ENCODE measurements at places on chromosomes 4 and X.

DNA sequence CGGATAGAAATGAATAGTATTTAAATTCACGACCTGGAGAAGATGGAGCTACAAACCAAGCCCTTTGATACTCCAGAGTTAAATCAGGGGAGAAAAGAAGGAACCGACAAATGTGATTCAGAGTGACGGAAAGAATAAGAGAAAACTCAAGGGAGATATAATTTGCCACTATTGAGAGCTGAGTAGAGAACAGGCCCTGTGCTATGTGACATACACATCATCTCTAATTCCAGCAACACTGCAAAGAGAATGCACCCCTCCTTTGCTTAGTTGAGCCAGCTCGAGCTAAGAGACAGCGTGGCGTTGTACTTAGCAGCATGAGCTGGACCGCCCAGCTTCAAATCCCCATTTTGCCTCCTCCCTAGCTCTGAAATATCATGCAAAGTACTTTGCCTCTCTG lies 266.4 kb upstream of the TENM3 start:
- DNase-seq: no peak

DNA sequence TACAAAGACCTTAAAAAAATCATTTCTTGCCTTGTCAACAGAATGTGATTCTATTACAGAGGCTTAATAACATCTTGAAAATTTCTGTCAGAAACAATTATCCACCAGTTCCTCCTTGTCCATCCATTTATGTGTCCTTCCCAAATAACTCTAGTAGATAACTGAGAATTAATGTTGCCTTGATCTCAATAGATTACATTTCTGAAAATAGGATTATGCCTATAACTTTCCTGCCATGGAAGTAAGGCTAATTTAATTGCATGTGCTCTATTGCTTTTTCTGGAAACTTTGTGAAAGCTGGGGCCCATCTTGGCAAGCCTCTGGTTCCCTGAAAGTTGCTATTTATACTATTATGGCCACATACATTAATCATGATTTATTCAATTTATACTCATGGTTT lies 76.2 kb upstream of the UNC5C start:
- DNase-seq: no peak

DNA sequence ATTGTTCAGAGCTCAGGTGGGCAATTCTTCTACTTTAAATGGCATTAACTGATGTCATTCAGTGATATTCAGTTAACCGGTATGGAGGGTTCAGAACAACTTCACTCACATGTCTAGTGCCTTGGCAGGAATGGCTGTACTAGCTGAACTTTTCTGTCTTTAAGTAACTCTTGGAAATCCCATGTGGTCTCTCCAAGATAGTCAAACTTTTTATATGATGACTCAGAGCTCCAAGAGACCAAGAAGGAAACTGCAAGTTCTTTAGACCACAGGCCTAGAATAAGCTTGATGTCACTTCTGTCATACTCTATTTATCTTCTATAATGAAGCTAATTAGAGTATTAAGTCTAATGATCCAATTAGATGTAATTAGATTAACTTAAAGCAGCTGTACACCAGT lies 24.9 kb downstream of the LHFPL1 start:
- DNase-seq: no peak

GRCh38 chr4:136768925-136769275 lies 763.4 kb downstream of the PCDH18 start:
- no peak for DNase-seq

GRCh38 chr4:88352062-88352740 lies 26.5 kb upstream of the HERC6 start:
- no peak for DNase-seq

GRCh38 chr4:5773271-5773555 lies 62.2 kb downstream of the EVC start:
- no peak for DNase-seq

DNA sequence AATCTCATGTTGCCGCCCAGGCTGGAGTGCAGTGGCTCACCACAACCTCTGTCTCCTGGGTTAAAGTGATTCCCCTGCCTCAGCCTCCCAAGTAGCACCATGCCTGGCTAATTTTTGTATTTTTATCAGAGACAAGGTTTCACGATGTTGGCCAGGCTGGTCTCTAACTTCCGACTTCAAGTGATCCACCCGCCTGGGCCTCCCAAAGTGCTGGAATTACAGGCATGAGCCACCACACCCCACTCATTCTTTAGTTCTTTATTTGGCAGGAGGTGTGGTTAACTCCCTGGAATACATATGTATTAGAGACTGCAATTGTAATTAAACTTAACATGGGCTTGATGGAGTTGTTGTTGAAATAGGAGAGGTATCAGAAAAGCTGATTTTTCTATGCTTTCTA lies 1396.9 kb upstream of the IGFBP7 start:
- no peak for DNase-seq
